Foreskin keratinocyte (primary cell): ENCODE measurements at places on chromosomes 5 and 9. TPM values are rescaled to one million over a fixed set of nuclear protein-coding genes. Genes with fewer than 3 reads are reported as not detected.

Gene PCDHA12
- 0.03 and 0.07 TPM in 2 replicates for total RNA-seq

Gene GTF3C4
- total RNA-seq, result 19.2 and 19.7 TPM in 2 replicates

Gene PTGES
- 5.2 and 7.1 TPM in 2 replicates for total RNA-seq

Gene PCDHGA8
- 0.07 and 0.10 TPM in 2 replicates for total RNA-seq

Gene FOXI1
- total RNA-seq, result not detected in 2 replicates

Gene SLC6A7
- total RNA-seq, result not detected in 2 replicates

Gene FRMPD1
- total RNA-seq, result 0.03 and 0.04 TPM in 2 replicates

Gene TEX48
- not detected in 2 replicates for total RNA-seq

Gene STC2
- 10.2 and 25.1 TPM in 2 replicates for total RNA-seq

Gene TMEM215
- total RNA-seq, result not detected in 2 replicates

Gene OR1N1
- not detected in 2 replicates for total RNA-seq

Gene TAF11L10
- not detected in 2 replicates for total RNA-seq

Gene OR1Q1
- total RNA-seq, result not detected in 2 replicates

Gene PCDHGB2
- under 0.01 and 0.17 TPM in 2 replicates for total RNA-seq

Gene THG1L
- 11.7 and 13.0 TPM in 2 replicates for total RNA-seq

Gene PPP2R2B
- total RNA-seq, result 0.14 TPM in 1 of 2 replicates, not detected in the other

Gene DNAH5
- 0.71 and 1.1 TPM in 2 replicates for total RNA-seq

Gene LIFR
- total RNA-seq, result 0.65 and 0.92 TPM in 2 replicates

Gene GNA14
- total RNA-seq, result not detected in 2 replicates

Gene SV2C
- under 0.01 and 0.11 TPM in 2 replicates for total RNA-seq

Gene CDH18
- total RNA-seq, result 0.10 and 0.11 TPM in 2 replicates

Gene TSSK1B
- 0.10 and 0.14 TPM in 2 replicates for total RNA-seq

Gene HCN1
- total RNA-seq, result not detected in 2 replicates

Gene BTNL3
- total RNA-seq, result not detected in 2 replicates

Gene LRRTM2
- not detected in 2 replicates for total RNA-seq

Gene CDKN2AIPNL
- total RNA-seq, result 28.4 and 37.8 TPM in 2 replicates

Gene TLR4
- not detected in 2 replicates for total RNA-seq

Gene BDP1
- total RNA-seq, result 18.4 and 21.7 TPM in 2 replicates

Gene CFAP157
- total RNA-seq, result not detected in 2 replicates
